Activated CD4-positive, alpha-beta T cell treated with anti-CD3 and anti-CD28 coated beads, Interleukin-2, amount 50 U/mL, for 4 hours (primary cell): ENCODE measurements at places on chromosomes 7 and 10.

GRCh38 chr7:132742189-132742612 lies 165.9 kb upstream of the PLXNA4 start:
- DNase-seq, result no peak

GRCh38 chr7:141452911-141453310 lies 98.3 kb upstream of the AGK start:
- no peak for DNase-seq

DNA sequence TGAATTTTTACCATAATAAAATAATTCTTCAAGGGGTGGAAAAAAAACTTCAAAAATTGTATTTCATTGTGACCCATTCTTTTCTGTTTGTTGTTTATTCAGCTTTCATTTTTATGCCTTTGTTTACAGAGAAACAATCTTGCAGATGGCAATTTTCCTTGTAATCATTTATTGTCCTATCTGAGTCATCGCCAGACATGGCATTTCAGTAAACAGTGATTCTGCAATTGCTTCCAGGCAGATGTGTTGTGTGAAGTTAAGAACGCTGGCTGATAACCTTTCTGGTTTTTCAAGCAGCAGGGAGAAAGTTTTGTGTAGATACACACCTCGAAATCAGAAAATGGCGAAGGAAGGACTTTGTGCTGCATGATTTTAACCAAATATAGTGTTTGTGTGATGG lies 80.7 kb upstream of the RPA3 start:
- DNase-seq, result no peak

DNA sequence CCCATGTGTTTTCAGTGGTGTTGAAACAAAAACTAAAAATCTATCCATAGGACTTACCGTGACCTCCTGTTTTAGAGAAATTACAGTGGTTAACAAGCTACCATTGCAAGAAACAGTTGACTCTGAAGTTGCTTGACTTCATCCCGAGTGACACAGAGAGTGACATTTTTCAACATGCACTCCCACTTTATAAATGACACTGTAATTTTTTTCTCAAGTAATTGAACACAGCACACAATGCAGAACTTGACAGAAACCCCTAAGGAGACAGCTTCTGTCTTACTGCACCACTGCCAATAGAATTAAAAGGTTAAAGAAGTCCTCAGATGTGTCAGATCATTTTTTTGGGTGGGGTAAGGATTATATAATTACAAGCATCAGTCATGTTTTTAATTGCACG lies 246.1 kb downstream of the CELF2 start:
- DNase-seq, result no peak

DNA sequence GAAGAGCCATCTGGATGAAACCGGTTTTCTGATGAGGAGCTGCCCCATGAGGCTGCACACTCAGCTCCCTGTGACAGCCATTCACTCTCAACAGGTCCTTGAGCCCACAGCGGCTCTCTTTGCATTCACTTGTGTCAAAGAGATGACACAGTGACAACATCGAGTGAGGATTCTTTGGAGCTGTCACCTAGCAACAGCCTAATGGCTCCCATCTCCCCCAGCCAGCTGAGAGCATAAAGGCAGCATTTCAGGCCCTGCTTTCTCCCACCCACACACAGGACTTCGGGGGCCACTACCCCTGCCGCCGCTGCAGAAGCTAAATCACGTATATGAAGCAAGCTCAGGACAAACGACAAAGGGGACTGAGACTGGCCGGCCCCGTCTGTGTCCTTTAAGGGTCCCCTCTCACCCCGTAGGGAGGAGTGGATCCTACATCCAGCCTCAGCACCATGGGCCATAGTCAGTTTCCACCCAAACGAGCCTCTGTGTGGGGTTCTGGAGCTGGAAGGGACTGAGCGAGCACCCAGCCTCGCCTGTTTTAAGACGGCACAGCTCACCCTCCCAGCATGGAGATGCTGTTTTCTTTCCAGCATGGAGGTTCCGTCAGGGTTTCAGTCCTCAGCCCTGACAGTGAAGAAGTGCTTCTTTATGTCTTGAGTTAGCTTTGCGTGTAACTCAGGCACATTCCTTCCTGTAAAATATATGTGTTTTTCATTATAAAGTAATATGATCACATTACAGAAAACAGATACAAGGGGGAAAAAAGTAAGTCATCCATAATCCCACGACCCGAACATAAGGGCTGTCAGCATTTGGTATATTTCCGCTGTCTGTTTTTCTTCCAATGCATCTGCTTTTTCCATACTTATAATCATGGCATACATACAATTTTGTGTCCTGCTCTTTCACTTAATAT lies 4.9 kb downstream of the CPA4 start:
- no peak for DNase-seq
